Stimulated activated CD8-positive, alpha-beta memory T cell treated with anti-CD3 and anti-CD28 coated beads, Interleukin-7, amount 100 ng/mL, for 1 hour (primary cell): ENCODE measurements at places on chromosomes 7 and 10.

DNA sequence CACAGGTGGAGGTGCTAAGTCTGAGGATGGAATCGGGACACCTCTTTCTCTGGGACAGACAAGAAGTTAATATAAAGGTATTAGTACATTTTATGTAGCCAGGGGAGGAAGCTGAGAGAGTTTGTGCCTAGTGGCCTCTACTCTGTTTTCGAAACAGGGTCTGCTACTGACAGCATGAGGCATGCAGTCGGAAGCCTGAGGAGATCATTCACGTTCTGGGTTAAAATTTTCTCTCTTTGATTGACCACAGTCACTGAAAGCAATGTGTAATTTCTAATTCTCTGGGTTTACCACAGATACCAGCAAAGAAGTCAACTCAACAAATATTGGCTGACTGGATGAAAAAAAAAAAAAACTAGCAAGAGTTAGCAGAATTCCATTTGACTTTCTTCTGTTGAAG lies 53.3 kb upstream of the KCTD7 start:
- DNase-seq: no peak

- DNase-seq: no peak
Observed at GRCh38 chr10:43038783-43039623, 37.9 kb upstream of the RET start.

GRCh38 chr10:104809288-104810090 lies 168.4 kb downstream of the SORCS3 start:
- DNase-seq: no peak

DNA sequence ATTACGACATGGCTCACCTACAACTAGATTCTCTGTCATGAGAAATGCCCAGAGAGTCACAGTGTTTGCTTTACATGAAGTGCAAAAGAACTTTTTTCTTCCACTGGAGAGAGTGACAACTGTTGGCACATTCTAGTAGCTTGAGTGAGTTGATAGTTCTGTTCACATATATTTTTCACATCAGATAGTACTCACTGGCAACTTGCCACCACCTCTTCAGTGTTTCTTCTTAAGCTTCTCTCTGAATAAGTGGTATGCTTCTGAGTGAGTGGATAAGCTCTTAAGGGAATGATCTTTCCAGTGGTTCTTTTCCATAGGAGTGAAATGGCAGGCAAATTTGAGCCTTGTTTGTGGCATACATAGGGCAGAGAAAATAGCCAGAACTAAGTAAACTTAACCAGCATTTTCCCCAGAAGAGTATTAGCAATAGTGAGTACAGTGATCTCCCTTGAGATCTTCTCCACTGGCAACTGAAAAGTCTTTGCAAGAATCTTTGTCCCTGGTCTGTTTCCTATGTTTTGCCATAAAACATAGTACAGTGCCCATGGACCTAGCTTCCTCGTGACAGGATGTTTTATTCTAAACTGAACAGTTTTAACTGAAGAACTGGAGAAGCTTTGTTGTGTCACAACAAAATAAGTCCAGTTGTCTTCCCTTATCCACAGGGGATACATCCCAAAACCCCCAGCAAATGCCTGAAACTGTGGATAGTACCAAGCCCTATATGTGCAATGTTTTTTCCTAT lies 125.4 kb upstream of the CDK13 start:
- no peak for DNase-seq

DNA sequence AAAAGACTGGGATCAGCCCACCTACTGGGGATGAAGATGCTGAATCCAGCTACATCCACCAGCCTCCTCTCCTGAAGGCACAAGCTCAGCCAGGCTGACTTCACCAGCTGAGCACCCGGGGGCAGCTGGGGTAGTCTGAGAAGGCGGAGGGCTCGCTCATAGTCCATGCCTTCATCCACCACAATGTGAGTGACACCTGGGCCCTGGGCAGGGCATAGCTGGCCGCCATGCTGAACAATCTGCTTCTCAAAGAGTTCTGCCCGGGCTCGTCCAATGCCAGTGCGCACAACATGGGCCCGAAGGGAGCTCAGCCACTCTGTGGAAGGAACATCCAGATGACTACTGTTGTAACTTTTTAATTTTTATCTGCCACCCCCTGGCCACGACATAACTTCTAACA lies 2.2 kb downstream of the POLL start:
- no peak for DNase-seq

DNA sequence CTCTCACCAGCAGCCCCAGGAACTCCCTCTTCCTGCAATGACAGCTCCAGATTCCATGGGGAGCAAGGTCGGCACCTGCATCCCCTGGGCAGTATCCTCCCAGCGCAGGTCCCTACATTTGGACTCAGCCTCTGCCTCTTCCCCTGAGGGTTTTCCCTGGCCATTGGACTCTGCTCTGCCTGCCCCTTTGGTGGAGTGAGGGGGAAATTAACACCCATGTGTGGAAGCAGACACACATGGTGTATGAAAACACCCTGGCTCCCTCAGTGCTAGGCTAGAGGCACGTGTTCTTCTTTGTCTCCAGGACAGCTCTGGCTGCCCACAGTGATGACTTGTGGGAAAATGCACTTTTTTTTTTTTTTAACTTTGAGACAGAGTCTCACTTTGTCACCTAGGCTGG lies 8.4 kb downstream of the PRF1 start:
- no peak for DNase-seq

GRCh38 chr10:101718690-101719275 lies 23.8 kb upstream of the FBXW4 start:
- DNase-seq: no peak
